ENCODE measurements at places on chromosomes 2 and 18.

DNA sequence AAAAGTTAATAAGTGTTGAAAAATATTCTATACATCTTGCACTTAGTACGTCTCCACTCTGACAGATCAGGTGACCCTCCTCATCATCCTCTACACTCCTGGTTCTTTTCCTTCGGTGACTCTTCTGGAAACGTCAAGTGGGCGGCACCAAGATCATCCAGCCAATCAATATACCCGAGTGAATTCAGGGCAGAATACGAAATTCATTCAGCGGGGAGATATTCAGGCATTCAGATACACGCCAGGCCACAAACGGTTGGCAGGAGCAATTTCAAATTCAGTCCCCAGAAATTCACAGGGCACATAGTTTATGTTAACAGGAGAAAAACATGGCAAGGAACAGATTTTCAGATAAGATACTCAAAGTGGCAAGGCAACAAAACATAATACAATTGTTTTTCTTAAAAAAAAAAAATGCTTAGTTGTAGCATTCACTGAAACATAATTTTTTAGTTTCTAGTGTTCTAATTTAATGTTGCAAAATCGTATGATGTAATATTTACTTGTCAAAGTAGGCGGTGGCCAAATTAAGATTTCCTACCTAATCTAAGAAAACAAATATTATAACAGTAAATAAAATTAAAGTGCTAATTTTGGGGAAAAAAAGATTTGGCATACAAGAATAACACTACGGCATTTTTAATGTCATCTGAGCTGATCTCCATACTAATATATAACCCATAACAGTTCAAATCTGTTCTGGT is 4.2 kb downstream of the CLK1 start:
- DNase-seq: no peak

- no peak for DNase-seq
These were observed 37.7 kb downstream of the ZC3H15 start for GRCh38 chr2:186523791-186524190.

GRCh38 chr2:28293416-28293815 is 99.2 kb upstream of the FOSL2 start:
- no peak for DNase-seq

GRCh38 chr2:164110515-164110914 is 374.7 kb upstream of the FIGN start:
- DNase-seq: no peak

DNA sequence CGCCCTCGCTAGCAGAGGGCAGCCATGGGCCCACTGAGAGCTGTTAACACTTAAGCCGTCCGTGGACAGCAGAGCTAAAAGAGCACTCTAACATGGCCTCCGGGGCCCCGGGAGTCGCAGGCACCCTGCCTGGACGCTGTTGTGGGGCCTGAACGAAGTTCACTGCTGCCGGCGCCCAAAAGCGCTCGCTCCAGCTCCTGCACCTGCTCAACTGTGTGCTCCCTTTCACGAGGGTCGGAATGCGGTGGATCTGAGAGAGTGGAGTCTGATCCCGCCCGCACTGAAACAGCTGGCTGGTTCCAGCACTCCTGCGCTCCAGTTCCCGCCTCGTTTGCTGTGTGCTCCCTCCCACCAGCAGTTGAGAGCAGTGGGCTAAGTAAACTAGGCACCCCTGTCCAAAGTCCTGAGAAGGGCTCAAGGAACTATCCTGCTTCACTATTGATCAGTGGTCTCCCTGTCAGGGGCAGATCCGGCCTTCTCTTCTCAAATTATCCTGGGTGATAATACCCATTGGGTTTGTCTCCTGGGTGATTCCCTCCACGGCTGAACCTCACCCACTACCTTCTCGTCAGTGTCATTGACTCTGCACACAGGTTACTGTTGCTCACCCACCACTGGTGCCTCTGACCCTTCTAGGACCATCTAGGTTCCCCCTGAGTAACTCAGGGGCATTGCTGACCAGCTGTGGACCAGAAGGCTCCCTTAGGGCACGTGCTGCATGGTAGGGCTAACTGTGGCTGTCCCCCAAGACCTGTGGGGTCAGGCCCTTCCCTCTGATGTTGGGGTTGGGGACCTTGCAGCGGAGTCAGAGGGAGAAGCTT is 23.5 kb downstream of the B3GNT7 start:
- DNase-seq: no peak

DNA sequence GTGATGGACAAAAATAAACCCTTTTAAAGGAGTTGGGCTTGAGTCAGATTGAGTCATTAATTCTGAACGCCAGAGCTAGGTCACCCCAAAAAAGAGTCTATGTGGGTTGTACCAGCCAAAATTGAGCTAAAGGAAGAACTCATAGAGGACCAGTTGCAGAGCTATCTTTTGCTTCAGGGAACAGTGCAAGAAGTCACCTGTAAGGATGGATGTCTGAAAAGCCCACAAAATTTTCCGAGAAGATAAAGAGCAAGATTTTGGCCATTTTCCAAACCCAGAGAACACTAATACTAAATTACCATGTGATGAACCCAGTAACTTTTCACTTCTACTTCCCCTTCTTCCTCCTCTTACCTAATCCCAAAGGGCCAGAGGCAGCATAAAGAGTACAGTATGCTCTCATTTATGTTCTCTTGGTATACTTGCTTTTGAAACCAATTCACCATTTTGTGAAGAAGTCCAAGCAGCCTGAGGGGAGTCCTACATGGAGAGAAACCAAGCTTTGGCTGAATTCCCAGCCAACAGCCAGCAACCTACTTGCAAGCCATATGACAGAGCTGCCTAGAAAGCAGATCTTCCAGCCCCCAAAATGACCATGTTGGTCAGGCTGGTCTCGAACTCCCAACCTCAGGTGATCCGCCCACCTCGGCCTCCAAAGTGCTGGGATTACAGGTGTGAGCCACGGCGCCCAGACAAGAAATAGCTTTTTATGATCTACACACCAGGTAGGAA is 551.7 kb downstream of the SATB2 start:
- no peak for DNase-seq

- DNase-seq: no peak
These were observed 168.4 kb downstream of the LTBP1 start for GRCh38 chr2:33115196-33115595.
